CD4-positive, alpha-beta T cell treated with Interleukin-6 at 100 ng/mL for 8 hours (primary cell): ENCODE measurements at places on chromosomes 4 and X.

GRCh38 chr4:92303621-92304027, at the start of gene GRID2:
Gene GRID2, plus strand, starts transcription at chr4:92303966.
- DNase-seq: no peak

GRCh38 chr4:69748173-69748572, 12.2 kb downstream of the SULT1B1 start:
- no peak for DNase-seq

GRCh38 chrX:13232484-13232883, 87.4 kb downstream of the ATXN3L start:
- no peak for DNase-seq

- no peak for DNase-seq
Measured at GRCh38 chr4:93467484-93468155, 360.9 kb upstream of the ATOH1 start.

DNA sequence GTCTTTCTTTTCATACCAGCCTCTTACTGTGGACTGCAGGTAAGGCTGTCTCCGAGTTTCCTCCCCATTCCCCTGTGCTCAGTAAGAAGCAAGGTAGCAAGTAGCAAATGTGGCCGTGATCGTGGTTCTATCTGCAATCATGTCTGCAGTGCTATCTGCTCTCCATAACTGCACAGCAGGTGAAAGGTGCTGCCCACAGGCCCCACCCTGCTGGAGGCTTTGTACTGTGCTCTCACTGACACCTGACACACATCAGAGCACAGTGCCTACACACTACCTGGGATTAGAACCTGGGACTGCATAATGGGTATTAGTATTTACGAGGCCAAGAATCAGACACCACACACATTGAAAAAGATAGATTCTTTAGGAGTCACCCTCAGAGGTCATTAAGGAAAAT, 15.3 kb downstream of the PGRMC1 start:
- no peak for DNase-seq

- no peak for DNase-seq
Measured at GRCh38 chr4:153514001-153514526, 47.9 kb downstream of the TMEM131L start.

- no peak for DNase-seq
Measured at GRCh38 chr4:137572163-137572562, 39.9 kb upstream of the PCDH18 start.

DNA sequence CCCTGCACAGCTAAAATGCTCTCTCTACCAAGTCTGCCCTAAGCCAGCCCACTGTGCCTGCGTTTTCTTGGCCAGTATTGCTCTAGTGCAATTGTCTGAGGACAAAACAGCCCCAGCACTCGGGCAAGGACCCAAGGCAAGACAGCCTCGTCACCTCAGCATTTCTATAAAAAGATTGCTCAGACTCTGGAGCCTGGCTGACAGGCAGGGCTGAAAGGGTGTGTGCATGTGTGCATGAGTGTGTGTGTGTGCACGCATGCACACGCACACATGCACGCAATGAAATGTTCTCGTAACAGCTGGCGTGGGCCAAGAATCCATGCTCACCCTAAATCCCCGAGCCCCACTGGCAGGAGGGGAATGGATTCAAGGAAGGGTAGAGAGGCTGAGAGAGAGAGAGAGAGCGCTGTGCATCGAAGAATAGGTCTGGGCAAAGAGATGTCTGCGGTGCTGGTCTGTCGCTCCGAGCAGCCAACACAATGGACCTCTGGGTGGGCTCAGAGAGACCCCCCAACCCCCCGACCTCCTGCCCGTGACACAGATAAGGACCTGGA, 579.2 kb downstream of the BCOR start:
- no peak for DNase-seq

- no peak for DNase-seq
Measured at GRCh38 chrX:18825375-18825774, 117.9 kb downstream of the PPEF1 start.

GRCh38 chr4:83171436-83172039, 57.0 kb upstream of the PLAC8 start:
- DNase-seq: no peak

- DNase-seq: peak; percentile 3
Measured at GRCh38 chr4:155353923-155354540, 22.7 kb downstream of the MAP9 start.

DNA sequence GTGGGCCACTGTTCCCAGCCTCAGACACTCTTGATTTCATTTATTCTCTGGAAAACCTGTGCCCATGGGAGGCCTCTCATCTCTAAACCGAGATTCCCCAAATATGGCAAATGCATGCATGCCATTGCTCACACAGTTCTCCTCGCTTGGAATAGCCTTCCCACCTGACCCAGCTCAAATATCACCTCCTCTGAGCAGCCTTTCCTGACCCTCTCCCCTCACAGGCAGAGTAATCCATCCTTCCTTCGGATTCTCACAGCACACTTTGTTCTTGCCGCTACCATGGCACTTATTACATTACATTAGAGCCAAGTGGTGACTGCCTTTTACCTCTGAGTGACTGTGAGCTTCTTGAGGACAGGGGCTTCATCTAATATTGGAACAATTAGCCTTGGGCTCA, 209.5 kb downstream of the HS6ST2 start:
- DNase-seq: no peak

GRCh38 chrX:45381841-45382240, 181.2 kb upstream of the DIPK2B start:
- no peak for DNase-seq
